ENCODE measurements at places on chromosomes 5 and 9. TPM values are rescaled to one million over a fixed set of nuclear protein-coding genes. Genes with fewer than 3 reads are reported as not detected.

DNA sequence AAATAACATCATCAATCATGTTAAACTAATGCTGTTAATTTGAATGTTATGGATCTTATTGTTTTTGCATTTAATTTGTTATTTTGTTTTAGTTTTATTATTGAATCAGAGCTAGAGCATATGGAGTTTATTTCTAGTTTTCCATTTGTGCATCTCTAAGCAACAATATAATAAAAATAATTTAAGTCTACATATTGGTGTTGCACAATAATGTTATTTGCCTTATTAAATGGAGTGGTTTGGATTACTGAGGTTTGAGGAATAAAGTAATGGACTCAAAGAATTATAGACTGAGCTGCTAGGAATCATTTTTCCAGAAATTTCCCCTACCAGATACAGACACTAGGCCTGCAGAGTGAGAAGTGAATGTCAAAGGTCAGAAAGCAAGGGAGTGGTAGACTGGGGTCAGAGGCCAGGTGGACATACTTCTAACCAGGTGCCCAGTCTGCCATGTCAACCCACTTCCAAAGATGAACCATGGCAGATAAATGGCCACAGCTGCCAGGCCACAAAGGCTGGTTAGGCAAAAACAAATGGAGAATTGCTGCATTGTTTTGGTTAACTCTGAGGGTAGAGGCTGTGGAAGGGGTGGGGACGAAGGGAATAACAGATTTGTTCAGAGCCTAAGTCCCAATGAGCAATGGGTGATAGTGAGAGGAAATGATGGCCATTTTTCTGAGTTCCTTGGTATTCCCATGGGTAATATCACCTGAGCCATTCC lies 113.1 kb downstream of the FBXL7 start:
- H3K4me3 ChIP-seq: no peak overlapping the region
- no peak overlapping the region for H3K27ac ChIP-seq
- DNase-seq: no peak
- H3K27me3 ChIP-seq: no peaks in the 10 kb centered on the region
- H3K4me1 ChIP-seq: no peaks in the 10 kb centered on the region
- H3K36me3 ChIP-seq: no peaks in the 10 kb centered on the region

DNA sequence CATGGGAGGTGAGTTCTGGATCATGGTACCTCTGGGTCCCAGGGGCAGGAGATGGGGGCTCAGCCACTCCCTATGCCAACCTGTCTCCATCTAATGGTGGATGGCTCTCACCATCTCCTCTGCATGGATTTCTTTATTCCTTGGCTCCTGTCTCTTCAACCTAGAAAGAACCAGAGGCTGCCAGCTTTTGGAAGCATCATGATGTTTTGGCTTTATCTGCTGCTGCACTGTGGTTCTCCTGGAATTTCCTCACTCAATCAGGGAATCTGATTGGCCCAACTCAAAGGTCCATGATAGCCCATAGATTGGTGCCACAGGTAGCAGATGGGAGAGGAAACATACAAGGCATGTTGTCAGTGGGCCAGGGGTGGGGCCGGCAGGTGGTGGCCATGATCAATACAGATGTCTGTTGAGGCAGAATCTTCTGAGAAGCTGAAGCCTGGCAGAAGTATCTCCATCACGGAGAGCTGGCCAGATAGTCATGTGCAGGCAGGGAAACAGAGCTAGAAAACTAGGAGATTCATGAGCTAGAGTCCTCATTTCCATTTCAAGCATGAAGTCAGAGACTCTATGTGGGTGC lies 158.2 kb downstream of the MACROH2A1 start:
- no peak for DNase-seq
- H3K27me3 ChIP-seq: peaks cover 29% of the 10 kb centered on the region
- H3K4me1 ChIP-seq: peaks cover 5% of the 10 kb centered on the region
- H3K27ac ChIP-seq: peak overlapping the region; percentile 62
- no peaks in the 10 kb centered on the region for H3K36me3 ChIP-seq

DNA sequence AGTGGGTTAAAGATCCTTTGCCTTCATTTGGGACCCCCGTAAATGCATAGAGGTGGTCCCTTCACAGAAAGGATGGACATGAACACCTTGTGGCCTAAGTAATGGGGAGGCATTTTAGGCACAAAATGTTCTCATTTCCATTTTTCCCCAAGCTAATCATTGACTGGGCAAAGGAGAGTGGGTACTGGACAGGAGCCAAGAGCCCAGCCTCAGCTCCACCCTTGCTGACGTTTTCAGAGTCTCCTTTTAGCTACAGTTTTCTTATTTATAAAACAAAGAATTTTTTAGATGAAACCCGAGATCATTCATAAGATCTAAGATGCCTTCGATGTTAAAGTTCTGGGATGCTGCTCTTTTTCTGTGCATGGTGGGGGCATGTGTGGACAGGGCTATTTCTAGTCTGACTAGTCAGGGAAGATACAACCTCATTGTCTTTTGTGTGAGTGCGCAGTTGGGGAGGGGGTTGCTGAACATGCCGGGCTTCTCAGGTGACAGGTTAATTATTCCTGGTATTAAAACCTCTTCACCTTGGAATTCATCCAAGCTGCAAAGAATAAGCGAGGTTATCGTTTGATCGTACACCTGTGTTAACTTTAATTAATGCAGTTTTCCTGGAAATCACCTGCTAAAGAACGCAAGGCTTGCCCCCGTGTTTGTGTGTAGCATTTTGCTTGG lies 48.4 kb downstream of the ADAMTS16 start:
- peaks cover 5% of the 10 kb centered on the region for H3K4me1 ChIP-seq
- no peak for DNase-seq

GRCh38 chr9:16619914-16620520 lies 250.5 kb downstream of the BNC2 start:
- H3K36me3 ChIP-seq: no peaks in the 10 kb centered on the region
- H3K27me3 ChIP-seq: peaks cover 7% of the 10 kb centered on the region

DNA sequence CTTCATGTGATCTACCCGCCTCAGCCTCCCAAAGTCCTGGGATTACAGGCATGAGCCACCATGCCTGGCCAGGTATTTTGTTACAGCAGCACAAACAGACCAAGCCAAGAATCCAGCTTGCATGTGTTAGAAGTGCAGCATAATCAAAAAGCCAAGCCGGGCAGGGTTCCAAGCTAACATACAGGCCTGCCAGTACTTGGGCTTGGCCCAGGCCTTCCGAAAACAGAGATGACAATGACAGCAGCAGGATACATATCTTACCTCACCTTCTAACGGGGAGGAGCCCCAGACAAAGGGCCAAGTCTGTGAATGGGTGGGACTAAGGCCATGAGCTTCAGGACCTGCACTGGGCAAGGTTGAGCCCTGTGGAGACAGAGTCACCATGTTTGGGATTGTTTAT lies 91.4 kb upstream of the ZNF462 start:
- no peaks in the 10 kb centered on the region for H3K36me3 ChIP-seq
- no peak overlapping the region for H3K27ac ChIP-seq
- peaks cover 6% of the 10 kb centered on the region for H3K27me3 ChIP-seq

GRCh38 chr5:19229179-19229835 lies 758.7 kb downstream of the CDH18 start:
- no peak overlapping the region for H3K27ac ChIP-seq
- no peak for DNase-seq
- no peaks in the 10 kb centered on the region for H3K27me3 ChIP-seq
- H3K4me1 ChIP-seq: no peaks in the 10 kb centered on the region

DNA sequence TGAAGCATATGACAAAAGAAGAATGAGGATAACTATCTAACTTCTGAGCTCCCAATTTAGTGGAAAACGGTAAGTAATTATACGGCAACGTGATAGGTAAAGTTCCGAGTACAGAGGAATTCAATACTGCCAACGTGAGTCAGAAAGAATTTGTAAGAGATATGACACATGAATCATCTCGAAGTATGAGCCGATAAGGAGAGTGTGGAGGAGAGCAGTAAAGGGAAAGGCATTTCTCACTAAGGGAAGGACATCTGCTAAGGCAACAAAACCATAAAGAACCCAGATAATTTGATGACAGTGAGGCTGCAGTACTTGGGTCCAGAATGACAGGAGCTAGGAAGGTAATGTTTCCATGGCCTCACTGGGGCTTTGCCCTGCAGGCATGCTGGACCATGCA lies 11.0 kb downstream of the MPDZ start:
- peaks cover 3% of the 10 kb centered on the region for H3K36me3 ChIP-seq
- H3K27me3 ChIP-seq: no peaks in the 10 kb centered on the region
- H3K4me1 ChIP-seq: peaks cover 7% of the 10 kb centered on the region
- H3K4me3 ChIP-seq: no peak overlapping the region

DNA sequence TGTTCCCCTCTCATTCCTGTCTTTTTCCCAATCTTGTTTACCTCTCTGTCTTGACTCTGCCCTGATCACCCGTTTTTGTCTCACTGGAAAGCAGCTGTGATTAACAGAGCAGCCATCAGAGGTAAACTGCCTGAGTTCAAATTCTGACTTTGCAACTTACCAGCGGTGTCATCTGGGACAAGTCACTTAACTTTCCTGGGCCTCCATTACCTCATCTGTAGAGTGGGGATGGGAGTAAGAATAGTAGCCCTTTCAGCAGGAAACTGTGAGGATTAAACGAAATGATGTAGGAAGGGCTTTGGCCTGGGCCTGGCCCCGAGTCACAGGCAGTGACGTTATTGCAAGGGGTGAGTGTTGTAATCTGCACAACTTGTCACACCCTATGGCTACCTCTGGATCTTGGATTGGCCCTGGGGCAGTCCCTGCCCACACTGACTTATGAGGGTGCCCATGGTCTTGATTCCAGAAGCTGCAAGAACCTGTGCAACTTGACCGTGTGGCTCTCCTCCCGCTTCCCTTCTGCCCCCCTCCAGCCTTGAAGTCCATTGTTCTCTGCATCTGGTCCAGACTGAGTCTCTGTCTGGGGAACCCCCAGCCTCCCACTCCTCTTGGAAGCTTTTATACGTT lies 657 bp upstream of the PCDH12 start:
- no peak overlapping the region for H3K4me3 ChIP-seq
- H3K27me3 ChIP-seq: peaks cover 4% of the 10 kb centered on the region
- H3K36me3 ChIP-seq: no peaks in the 10 kb centered on the region
- peaks cover 5% of the 10 kb centered on the region for H3K4me1 ChIP-seq

GRCh38 chr5:74100268-74100665 lies 474.3 kb downstream of the ARHGEF28 start:
- no peak overlapping the region for H3K27ac ChIP-seq
- no peak overlapping the region for H3K4me3 ChIP-seq
- H3K27me3 ChIP-seq: no peaks in the 10 kb centered on the region
- H3K36me3 ChIP-seq: no peaks in the 10 kb centered on the region
- peaks cover 7% of the 10 kb centered on the region for H3K4me1 ChIP-seq

- peak; percentile 14 for DNase-seq
- H3K4me3 ChIP-seq: peak overlapping the region; percentile 2
- peaks cover 3% of the 10 kb centered on the region for H3K36me3 ChIP-seq
- H3K27me3 ChIP-seq: no peaks in the 10 kb centered on the region
- peak overlapping the region; percentile 94 for H3K27ac ChIP-seq
Observed at GRCh38 chr5:174972291-174972690, 247.9 kb downstream of the MSX2 start.

GRCh38 chr5:164335837-164336236 lies 830.4 kb downstream of the MAT2B start:
- no peaks in the 10 kb centered on the region for H3K36me3 ChIP-seq
- H3K4me1 ChIP-seq: peaks cover 6% of the 10 kb centered on the region
- H3K27ac ChIP-seq: no peak overlapping the region
- H3K27me3 ChIP-seq: no peaks in the 10 kb centered on the region

- H3K36me3 ChIP-seq: no peaks in the 10 kb centered on the region
- no peaks in the 10 kb centered on the region for H3K27me3 ChIP-seq
- no peak overlapping the region for H3K27ac ChIP-seq
- DNase-seq: no peak
- no peak overlapping the region for H3K4me3 ChIP-seq
- peaks cover 9% of the 10 kb centered on the region for H3K4me1 ChIP-seq
Observed at GRCh38 chr5:154242442-154242841, 51.9 kb downstream of the GALNT10 start.

DNA sequence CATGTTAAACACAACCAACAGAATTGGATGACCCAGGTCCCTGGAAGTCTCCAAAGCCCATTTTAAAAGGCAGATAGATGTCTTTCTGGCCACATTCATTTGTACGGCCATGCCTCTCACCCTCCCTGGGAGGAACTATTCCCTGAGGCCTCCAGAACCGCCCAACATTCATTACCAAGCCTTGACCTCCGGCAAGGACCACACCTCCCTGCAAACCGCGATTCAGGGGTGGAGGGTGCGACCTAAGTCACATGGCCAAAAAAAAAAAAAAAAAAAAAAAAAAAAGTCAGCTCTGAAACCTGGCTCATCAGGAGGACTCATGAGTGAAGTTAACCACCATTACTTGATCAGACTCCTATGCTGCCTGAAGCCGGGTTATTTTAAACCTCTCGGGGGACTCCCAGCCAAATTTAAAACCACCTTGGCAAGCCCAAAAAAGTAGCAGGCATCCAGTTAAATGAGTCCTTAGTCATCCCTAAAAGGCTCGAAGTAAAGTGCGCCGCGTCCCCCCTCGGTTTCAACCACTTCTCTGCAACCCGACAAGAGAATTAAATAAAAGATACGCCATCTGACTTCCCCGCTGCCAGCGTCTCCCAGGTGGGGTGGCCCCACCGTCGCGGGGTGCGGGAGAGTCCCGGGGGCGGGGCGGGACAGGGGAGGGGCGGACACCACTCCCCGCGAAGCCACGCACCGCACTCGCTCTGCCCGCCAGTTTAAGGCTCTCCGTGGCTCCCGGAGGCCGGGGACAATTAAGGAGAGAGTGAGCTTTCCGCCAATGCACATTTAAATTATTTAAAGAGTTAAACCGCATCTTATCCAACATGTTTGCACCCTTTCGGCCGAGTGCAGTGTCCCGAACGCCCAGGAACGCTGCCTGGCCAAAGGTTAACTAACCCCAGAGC lies 2.3 kb downstream of the KLF9 start:
- H3K4me1 ChIP-seq: peaks cover 6% of the 10 kb centered on the region
- H3K27ac ChIP-seq: no peak overlapping the region
- H3K36me3 ChIP-seq: no peaks in the 10 kb centered on the region
- DNase-seq: no peak

DNA sequence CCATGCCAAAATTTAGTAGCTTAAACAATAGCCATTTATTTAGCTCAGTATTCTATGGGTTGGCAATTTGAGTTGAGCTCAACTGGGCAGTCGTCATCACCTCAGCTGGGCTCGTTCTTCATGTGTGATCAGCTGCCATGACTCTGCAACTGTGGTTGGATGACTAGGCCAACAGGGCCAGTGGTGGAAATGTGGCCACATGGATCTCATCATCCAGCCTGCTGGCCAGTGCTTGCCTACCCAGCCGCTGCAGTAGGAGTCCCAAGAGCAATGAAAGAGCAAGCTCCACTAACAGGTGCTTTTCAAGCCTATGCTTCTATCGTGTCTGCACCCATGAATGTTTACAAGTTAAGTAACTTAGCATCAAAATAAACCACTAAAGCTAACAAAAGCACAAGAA lies 158.0 kb downstream of the ATPSCKMT start:
- H3K36me3 ChIP-seq: peaks cover 1% of the 10 kb centered on the region
- H3K27me3 ChIP-seq: no peaks in the 10 kb centered on the region
- no peaks in the 10 kb centered on the region for H3K4me1 ChIP-seq
- no peak overlapping the region for H3K27ac ChIP-seq

GRCh38 chr5:167720259-167720658 lies 571.2 kb upstream of the WWC1 start:
- peaks cover 10% of the 10 kb centered on the region for H3K27me3 ChIP-seq
- no peak overlapping the region for H3K4me3 ChIP-seq
- H3K27ac ChIP-seq: no peak overlapping the region
- no peak for DNase-seq
- H3K36me3 ChIP-seq: no peaks in the 10 kb centered on the region

- no peaks in the 10 kb centered on the region for H3K36me3 ChIP-seq
- H3K27me3 ChIP-seq: peaks cover 48% of the 10 kb centered on the region
- H3K4me3 ChIP-seq: peak overlapping the region; percentile 85
- peaks cover 7% of the 10 kb centered on the region for H3K4me1 ChIP-seq
- H3K27ac ChIP-seq: peak overlapping the region; percentile 93
Observed at GRCh38 chr5:132829742-132830435, 558 bp downstream of the SHROOM1 start.

Gene FAM170A
- not detected for total RNA-seq

Gene SPATA31E1
- not detected for total RNA-seq

Gene CDHR2
- 1.6 TPM for total RNA-seq

Gene ORM2
- total RNA-seq: 3.2 TPM

Gene PURA
- total RNA-seq: 7.7 TPM

Gene SOWAHA
- 0.98 TPM for total RNA-seq

Gene HEMGN
- not detected for total RNA-seq

Gene P4HA2
- total RNA-seq: 18.5 TPM

Gene FOXD4L4
- total RNA-seq: 0.19 TPM

Gene HAVCR1
- total RNA-seq: 1.2 TPM
